ENCODE measurements at places on chromosomes 13 and 19. TPM values are rescaled to one million over a fixed set of nuclear protein-coding genes. Genes with fewer than 3 reads are reported as not detected.
A peak's percentile ranks its signal among the peaks of the same experiment; 100 is the strongest.

DNA sequence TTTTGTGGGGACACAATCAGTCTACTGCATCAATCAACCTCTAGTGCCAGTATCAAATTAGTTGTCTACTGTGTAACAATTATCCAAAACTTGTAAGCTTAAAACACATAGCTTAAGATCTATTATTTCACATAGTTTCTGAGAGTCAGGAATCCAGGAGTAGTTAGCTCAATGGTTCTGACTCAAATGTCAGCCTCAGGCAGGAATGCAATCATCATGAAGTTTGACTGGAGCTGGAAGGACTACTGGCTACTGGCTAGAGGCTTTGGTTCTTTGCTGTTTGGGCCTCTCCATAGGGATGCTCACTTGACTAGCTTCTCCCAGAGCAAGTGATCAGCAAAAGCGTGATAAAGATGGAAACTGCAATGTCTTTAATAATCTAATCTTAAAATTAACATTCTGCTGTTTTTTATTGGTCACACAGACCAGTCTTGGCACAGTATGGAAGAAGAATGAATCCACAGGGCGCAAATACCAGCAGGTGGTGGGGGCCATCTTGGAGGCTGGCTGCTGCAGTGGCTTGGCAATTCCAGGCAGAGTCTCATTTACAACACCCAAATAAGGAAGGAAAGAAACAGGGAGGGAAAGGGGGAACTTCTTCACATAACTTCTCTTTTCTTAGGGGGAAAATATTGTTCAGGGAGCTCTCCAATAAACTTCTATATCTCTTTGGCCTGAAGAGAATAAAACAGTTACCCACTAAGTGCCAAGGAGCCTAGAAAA lies 15.7 kb downstream of the CAB39L start:
- DNase-seq: no peak

DNA sequence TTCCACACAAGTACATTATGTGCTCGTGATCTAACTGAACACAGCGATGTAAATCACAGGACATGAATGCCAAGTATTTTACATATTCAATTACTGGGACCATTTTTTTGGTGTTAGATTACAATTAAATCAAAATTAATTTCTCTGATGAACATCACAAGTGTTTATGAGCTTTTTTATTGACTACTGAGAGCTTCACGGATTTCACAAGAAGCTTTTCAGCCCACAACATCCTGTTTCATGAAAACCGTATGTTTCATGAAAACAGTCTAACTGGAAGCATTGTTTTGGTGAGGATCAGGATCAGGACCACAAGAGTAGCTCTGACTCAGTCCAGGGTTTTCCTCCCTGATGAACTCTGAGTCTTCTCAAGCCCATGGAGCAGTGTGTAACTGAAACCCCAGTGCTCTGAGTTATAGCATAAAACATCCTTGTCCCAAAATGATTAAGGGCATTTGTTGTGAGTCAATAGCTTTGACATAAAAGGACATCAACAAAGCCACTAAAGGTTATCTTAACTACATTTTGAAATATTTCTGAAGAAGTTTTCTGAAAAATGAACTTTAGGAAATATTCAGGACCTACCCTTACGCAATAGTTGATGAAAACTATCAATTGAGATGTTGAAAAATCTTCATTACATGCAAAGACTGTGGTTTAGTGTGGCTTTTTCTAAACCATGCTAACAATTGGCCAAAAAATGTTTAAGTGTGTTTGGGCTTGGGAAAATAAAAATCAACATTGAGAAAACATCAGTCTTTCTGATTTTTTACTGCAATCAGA lies 49.3 kb downstream of the UFM1 start:
- DNase-seq: no peak

DNA sequence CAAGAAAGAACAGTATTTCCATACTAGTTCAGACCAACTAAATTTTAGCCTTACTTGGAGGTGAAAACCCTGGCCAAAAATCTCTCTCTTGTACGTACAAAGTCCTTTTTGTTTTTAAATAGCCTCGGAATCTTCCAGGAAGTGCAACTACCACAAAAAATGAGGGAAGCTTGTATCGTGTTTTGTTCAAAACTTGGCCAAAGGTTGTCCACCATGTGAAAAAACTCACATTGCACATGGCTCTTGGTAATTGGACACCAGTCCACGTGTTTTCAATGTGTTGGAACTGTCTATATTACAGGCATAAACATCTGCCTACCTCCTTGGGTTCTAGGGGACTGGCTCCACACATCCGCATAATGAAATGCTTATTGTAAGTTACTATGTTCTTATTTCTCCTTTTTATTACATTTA lies 15.2 kb upstream of the STRN4 start:
- no peak for DNase-seq

DNA sequence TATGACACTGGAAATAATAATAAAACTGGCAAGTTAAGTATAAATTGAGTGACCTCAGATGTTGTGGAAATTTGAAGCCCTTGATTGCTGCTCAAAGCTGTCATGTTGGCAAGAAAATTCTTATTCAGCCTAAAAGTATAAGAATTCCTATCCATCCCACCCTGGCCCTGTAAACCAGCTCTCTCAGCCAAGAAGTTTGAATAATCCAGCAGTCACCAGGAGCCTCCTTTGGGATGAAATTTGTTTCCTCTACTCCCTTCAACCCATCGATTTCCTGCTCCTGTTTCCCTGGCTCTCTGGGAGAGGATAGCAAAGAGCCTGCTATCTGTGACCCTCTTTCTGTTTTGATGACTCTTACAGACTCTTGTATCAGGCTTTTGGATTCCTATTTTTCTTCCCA lies 169.3 kb downstream of the LHFPL6 start:
- DNase-seq: no peak

GRCh38 chr13:103539265-103539664 lies 473.0 kb upstream of the SLC10A2 start:
- DNase-seq: no peak

DNA sequence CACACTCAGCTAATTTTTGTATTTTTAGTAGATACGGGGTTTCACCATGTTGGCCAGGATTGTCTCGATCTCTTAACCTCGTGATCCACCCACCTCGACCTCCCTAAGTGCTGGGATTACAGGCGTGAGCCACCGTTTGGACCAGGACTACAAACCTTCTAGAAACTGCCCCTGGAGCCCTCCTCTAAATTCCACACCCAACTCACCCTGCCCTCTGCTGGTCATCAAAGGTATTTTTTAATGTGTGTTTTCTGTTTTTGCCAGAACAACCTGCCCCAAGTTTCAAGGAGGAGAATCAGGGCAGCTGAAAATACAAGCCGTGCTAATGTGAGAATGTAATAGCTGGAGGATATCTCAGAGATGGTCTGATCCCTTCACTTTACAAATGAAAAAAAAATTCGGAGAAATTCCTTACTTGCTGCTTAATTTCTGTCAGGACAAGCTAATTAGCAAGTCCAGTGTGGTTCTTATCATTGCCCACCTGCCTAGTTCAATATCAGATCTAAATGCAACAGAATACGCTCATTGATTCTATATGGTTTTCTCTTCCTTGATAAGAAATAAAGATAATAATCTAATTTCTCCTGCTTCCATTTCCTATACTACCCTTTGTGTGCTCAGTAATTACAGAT lies 4.1 kb downstream of the ATP8A2 start:
- DNase-seq: peak; percentile 45

DNA sequence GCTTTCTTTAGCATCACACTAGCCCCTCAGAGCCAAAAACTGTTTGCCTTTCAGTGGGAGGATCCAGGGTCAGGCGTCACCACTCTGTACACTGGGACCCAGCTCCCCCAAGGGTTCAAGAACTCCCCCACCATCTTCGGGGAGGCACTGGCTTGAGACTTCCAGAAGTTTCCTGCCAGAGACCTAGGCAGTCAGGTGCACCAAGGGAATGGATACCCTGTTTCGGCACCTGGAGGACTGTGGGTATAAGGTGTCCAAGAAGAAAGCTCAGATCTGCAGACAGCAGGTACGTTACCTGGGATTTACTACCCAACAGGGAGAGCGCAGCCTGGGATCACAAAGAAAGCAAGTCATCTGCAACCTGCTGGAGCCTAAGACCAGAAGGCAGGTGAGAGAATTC lies 603.0 kb downstream of the UQCRFS1 start:
- DNase-seq: no peak

GRCh38 chr19:36009220-36009619 lies 607 bp upstream of the SYNE4 start:
- DNase-seq: peak; percentile 74

- peak; percentile 36 for DNase-seq
Measured at GRCh38 chr19:53102756-53103233, 427 bp downstream of the ZNF160 start.

DNA sequence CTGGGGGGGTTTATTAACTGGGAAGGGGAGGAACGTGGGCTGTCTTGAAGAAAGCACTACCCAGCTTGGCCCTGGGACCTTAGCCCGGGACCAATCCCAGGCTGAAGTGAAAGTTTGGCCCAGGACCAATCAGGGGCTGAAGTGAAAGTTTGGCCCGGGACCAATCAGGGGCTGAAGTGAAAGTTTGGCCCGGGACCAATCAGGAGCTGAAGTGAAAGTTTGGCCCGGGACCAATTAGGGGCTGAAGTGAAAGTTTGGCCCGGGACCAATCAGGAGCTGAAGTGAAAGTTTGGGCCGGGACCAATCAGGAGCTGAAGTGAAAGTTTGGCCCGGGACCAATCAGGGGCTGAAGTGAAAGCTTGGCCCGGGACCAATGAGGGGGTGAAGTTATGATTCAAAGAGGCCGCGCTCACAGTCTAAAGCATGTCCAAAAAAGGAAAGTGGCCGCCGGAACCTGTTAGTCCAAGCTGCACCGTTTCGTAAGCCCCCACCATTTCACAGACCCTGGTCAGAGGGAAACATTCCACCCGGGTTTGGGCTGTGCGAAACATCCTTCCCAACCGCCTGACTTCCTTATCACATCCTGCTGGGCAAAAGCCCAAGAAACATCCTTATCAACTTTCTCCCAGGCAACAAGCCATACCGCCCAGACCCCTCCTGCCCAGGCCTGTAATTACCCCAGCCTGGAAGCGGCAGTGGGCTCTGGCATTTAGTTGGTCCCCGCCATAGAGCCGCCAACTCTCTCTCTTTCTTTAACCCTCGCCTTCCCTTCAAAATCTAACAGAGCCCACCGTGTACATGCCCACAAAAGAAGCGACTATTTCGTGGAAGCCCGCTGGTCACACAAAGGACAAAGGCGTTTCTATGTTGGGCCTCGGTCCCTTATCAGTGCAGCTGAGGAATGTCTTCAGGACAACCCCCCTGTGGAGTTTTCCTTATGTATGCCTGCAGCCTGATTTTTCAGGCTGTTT lies 1.1 kb downstream of the ZNF850 start:
- peak; percentile 98 for DNase-seq

DNA sequence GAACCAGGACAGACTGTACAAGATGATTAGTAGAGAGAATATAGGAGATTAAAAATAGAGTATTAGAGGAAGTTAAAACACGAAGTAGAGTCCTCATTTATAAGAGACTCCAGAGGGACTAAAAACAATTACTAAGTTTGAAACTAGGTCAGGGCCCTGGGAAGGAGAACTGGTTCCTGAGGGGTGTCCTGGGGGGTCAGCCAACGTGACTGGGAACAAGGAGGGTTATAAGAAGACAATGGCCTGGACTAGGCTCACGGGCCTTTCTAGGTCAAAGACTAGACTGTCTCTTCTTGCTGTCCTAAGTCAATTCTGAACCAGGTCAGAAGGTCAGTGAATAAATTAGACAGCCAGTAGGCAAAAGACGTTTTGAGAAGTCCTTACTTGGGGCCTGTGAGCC lies 165.3 kb downstream of the IER2 start:
- DNase-seq: no peak

GRCh38 chr13:113765564-113765910 lies 6.5 kb downstream of the TMEM255B start:
- DNase-seq: no peak

CEACAM8 gene
- not detected for total RNA-seq

DNA sequence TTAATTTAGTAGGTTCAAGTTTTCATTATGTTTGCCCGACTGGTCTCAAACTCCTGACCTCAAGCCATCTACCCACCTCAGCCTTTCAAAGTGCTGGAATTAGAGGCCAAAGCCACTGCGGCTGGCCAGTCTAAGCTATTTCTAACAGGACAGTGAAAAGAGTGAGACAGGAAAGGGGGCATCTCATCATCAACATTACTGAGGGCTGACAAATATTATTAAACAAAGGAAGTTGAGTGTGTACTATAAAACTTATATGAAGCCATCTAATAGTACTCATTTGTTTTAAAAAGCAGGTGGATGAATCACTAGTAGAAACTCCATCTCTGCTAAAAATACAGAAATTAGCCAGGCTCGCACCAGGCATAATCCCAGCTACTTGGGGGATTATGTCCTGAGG lies 24.3 kb downstream of the ZNF611 start:
- no peak for DNase-seq

- DNase-seq: no peak
Measured at GRCh38 chr13:114145256-114145655, 12.8 kb upstream of the RASA3 start.

HNRNPM gene
- 68.3 TPM for total RNA-seq

- no peak for DNase-seq
Measured at GRCh38 chr13:72435251-72435650, 292.2 kb downstream of the MZT1 start.

GRCh38 chr13:38899571-38899970 lies 91.1 kb downstream of the STOML3 start:
- no peak for DNase-seq

GRCh38 chr19:19280561-19280960 lies 7.5 kb upstream of the TM6SF2 start:
- no peak for DNase-seq

- no peak for DNase-seq
Measured at GRCh38 chr19:47027586-47028088, 8.0 kb downstream of the NPAS1 start.

DNA sequence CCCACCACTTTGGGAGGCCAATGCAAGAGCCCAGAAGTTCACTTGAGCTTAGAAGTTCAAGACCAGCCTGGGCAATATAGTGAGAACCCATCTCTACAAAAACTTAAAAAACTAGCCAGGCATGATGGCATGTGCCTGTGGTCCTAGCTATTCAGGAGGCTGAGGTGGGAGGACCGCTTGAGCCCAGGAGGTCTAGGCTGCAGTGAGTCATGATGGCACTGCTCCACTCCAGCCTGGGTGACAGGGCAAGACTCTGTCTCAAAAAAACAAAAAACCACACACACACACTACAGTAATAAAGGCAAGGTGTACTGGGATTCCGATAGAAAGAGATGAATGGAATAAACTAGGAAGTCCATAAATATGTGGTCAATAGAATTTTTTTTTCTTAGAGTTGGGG lies 35.6 kb downstream of the CYP2F1 start:
- no peak for DNase-seq

DNA sequence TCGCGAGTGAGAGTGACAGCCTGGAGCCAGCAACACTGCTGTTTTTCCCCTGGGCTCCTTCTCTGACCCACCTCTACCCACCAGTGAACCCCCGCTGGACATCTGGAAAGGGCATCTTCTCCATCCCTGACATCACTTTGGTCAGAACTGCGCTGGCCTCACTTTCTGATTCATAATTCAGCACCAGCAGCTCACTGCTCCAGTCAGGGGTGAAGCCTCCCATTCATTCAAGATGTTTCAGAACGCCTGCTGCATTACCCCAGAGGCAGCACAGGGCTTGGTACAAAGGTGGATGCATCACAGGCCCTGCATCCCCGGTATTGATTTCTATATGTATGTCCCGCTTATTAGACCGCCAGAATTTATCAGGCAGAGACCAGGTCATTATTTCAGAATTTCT lies 182.8 kb upstream of the TSHZ3 start:
- no peak for DNase-seq
